ENCODE measurements at places on chromosomes 12 and 14.

GRCh38 chr14:80364274-80364673 is 153.0 kb upstream of the DIO2 start:
- DNase-seq: no peak

GRCh38 chr12:48350249-48351021 is at the start of gene ZNF641:
ZNF641 (minus strand) TSS chr12:48350919; CDS start chr12:48348090, 2,829 bp downstream.
- DNase-seq: peak; percentile 52

- DNase-seq: no peak
Measured at GRCh38 chr12:24200010-24200409, 250.5 kb upstream of the SOX5 start.

DNA sequence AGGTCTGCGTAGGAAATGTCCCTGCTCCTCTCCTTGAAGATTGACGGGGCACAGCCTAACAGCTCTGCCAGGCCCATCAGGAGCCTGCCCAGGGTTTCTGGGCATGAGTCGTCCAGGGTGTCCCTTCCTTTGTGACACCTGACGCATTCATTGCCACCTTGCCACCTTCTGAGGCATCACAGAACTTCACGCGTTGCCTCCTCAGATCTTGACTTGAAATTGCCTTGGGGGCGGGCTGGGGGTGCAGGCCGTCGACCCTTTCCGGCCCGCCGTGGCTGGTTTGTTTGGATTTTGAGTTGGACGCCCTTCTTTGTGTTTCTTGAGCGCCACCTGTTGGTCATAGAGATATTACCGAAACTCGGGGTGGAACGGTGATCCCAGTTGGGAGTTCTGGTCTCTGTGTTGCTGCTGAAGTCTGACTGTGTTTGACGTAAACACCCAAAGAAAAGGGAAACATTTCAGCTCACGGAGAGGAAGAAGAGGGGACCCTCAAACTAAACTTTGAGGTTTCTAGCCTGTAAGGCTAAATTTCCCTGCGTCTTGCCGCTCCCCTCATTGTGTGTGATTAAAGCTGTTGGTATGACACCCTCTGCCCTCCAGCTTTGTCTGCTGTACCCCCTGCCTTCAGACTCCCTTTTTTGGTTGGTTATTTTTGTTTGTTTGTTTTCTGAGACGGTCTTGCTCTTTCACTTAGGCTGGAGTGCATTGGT is 44.6 kb downstream of the MLXIP start:
- peak; percentile 34 for DNase-seq

DNA sequence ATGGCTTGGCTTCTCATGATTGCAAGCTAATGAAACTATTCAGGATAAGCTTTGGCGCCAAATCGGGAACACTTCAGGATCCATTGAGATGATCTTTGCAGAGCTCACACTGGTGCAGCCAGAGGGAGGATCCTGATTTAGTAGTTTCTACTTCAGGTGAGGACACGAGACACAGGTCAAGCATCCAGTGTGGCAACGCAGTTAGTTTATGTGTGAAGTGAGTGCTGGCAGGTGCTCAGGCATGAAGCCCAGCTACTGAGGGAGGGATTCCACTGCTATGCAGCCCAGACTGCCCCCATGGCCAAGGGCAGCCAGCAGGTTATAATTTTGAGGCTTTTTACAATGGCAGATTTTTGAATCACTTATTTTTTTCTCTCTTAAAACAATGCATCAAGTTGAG is 113.5 kb upstream of the PCED1B start:
- no peak for DNase-seq

- no peak for DNase-seq
Measured at GRCh38 chr12:113719911-113720591, 246.1 kb downstream of the RBM19 start.

- peak; percentile 17 for DNase-seq
Measured at GRCh38 chr12:85076688-85077430, 40.7 kb downstream of the LRRIQ1 start.

DNA sequence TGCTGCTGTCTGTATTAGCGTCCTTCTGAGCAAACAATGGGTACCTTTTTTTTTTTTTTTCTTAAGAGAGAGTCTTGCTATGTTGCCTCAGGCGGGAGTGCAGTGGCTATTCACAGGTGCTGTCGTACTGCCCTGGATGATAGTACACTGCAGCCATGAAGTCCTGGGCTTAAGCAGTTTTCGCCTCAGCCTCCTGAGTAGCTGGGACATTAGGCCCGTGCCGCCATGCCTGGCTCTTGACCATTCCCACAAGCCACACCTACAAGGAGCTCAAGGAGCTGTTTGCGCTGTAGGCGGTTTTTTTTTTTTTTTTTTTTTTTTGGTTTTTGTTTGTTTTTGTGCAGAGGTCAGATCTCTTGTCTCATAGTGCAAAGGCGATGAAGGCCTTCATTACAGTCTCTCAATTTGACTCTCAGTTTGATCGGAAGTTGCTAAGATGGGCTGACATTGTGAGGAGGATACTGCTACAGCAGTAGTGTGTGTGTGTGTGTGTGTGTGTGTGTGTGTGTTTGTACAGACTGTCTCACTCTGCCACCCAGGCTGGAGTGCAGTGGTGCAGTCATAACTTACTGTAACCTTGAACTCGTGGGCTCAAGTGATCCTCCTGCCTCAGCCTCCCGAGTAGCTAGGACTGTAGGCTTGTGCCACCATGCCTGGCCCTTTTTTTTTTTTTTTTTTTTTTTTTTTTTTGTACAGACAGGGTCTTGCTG is 34.2 kb downstream of the TRAF3 start:
- no peak for DNase-seq

- no peak for DNase-seq
Measured at GRCh38 chr14:39459795-39460478, 27.7 kb upstream of the FBXO33 start.

DNA sequence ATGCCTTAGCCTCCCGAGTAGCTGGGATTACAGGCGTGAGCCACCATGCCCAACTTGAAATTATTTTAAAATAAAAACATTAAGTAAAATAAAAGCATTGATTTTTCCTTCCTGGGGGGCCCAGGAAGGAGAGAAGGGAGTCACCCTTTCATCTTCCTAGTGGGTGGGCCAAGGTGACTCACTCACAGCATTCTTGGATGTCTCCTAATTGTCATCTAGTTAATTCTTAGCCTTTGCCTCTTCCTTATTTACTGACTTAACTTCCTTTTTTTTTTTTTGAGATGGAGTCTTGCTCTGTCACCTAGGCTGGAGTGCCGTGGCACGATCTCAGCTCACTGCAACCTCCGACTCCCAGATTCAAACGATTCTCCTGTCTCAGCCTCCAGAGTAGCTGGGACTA is 29.2 kb downstream of the TMEM120B start:
- peak; percentile 49 for DNase-seq

DNA sequence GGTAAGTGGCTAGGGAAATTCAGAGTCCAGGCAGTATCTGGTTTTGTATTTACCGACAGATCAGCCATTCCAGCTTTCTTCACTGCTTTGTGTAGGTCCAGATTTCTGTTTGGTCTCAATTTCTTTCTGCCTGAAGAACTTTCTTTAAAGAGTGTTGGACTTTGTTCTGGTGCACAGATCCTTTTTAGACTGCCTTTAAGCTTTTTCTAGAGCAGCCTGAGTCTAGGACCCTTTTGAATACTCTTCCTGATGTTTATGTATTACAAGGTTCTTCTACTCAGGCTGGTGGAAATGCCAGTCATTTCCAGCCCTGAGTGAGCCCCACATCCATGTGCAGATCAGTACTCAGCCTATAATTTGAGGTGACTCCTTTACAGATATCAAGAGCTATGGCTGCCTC is 54.7 kb downstream of the DAAM1 start:
- no peak for DNase-seq
